Kidney epithelial cell (primary cell): ENCODE measurements at places on chromosomes 11 and 22. TPM values are rescaled to one million over a fixed set of nuclear protein-coding genes. Genes with fewer than 3 reads are reported as not detected.

The DBX1 gene
- total RNA-seq = not detected in 2 replicates

The MS4A15 gene
- total RNA-seq = not detected in 2 replicates

The CFAP300 gene
- total RNA-seq = 0.33 and 0.96 TPM in 2 replicates

The KCNJ11 gene
- 1.2 and 1.3 TPM in 2 replicates for total RNA-seq

The FDXACB1 gene
- 2.7 and 3.7 TPM in 2 replicates for total RNA-seq

The DEUP1 gene
- 0.41 TPM in 1 of 2 replicates, not detected in the other for total RNA-seq

GRCh38 chr11:5071799-5072198, 2.4 kb downstream of the OR52E1 start:
- DNase-seq = no peak

DNA sequence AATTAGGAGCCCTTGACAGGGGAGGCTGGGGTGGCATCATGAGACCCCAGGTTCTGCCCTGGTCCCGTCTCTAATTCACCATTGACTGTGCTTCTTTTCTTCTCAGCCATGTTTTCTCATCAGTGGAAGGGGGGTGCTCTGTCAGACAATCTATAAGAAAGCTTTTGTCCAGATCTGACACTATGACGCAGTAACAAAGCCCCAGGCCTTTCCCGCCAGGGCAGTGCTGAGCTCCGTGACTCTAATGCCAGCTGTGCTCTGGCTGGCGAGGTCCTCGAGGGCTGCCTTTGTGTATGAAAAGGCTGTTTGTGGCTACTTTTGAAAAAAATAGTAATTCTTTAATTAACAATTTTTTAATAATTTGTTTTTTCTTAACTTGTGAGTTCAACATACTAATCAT, 3.2 kb downstream of the CD6 start:
- DNase-seq = no peak

- peak; percentile 41 for DNase-seq
Observed at GRCh38 chr22:17872471-17872870, 98.2 kb upstream of the BID start.

DNA sequence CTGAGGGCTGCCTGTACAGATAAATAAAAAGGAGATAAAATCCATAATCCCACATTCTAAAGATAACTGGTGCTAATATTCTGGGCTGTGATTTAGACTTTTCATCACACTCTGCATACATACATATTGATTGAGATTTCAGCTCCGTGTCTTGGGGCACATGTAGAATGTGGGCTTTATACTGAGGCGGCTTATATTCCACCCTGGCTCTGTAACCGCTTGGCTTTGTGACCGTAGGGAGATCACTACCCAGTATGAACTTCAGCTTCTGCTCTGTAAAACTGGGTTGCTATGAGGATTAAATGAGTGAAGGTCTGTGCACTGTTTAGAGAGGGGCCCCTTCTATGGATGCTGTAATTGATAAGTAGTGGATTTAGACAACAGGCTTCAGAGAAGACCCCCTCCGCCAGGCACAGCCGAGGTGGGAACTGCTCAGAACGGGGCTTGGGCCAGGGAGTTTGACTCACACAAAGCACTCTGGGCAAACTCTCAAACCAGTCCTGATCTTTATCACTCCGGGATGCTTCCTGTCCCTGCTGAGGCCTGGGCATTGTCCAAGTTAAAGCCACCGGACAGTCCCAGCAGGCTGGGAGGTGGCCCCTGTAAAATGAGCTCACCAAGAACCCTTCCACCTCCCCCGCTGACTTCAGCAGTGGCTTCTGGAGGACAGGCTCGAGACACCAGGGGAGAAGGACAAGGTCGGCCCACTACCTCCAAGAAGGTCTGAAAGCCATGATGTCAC, 17.2 kb downstream of the KIAA1671 start:
- no peak for DNase-seq
